Upper lobe of right lung (tissue), 1 donor: ENCODE measurements at places on chromosomes 11 and 22. TPM values are rescaled to one million over a fixed set of nuclear protein-coding genes. Genes with fewer than 3 reads are reported as not detected.
A peak's percentile ranks its signal among the peaks of the same experiment; 100 is the strongest.

DNA sequence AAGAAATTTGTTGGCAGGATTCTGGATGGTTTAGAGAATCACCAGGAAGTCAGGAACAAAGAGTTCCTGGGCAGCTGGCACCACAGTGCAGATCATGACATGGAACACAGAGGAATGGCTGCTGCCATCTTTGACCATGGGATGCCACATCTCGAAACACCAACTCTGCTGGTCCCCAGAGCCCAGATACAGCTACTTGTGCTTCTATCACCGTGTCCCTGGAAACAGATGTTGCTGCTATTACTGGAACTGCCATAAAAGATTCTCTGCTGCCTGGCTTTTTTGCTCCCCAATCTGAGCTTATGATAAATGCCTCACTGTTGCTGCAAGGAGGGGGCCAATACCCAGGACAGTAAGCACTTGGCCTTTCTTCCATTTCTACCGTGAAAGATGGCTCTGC, 185.2 kb downstream of the CSNK2A3 start:
- no peaks in the 10 kb centered on the region for H3K4me1 ChIP-seq
- H3K27ac ChIP-seq, result no peak overlapping the region
- H3K4me3 ChIP-seq, result no peak overlapping the region

GRCh38 chr11:66016793-66017177, 5.0 kb downstream of the CST6 start:
- no peaks in the 10 kb centered on the region for H3K36me3 ChIP-seq
- no peak for DNase-seq
- H3K27ac ChIP-seq, result no peak overlapping the region
- peaks cover 13% of the 10 kb centered on the region for H3K4me1 ChIP-seq

CD44 gene
- total RNA-seq, result 548 TPM

SCGB1A1 gene
- 5.4 TPM for total RNA-seq

GRCh38 chr11:73139476-73140198, 2.5 kb downstream of the FCHSD2 start:
- H3K4me3 ChIP-seq, result peak overlapping the region; percentile 98
- no peaks in the 10 kb centered on the region for H3K27me3 ChIP-seq
- H3K36me3 ChIP-seq, result peaks cover 16% of the 10 kb centered on the region
- DNase-seq, result no peak
- peaks cover 53% of the 10 kb centered on the region for H3K4me1 ChIP-seq

C11orf16 gene
- total RNA-seq, result not detected

GRCh38 chr11:2795491-2795991, 90.0 kb downstream of the CDKN1C start:
- no peaks in the 10 kb centered on the region for H3K27me3 ChIP-seq
- peaks cover 12% of the 10 kb centered on the region for H3K4me1 ChIP-seq
- DNase-seq, result peak; percentile 52
- H3K27ac ChIP-seq, result no peak overlapping the region
- H3K4me3 ChIP-seq, result no peak overlapping the region

- H3K27me3 ChIP-seq, result no peaks in the 10 kb centered on the region
- H3K36me3 ChIP-seq, result peaks cover 28% of the 10 kb centered on the region
- no peak overlapping the region for H3K27ac ChIP-seq
- DNase-seq, result no peak
- no peak overlapping the region for H3K4me3 ChIP-seq
These were observed 14.6 kb downstream of the FAM118A start for GRCh38 chr22:45324311-45324711.

GRCh38 chr11:84345597-84345996, 1059.4 kb upstream of the CCDC90B start:
- H3K27me3 ChIP-seq, result no peaks in the 10 kb centered on the region
- no peaks in the 10 kb centered on the region for H3K4me1 ChIP-seq
- no peak overlapping the region for H3K27ac ChIP-seq
- no peak overlapping the region for H3K4me3 ChIP-seq
- no peak for DNase-seq

DNA sequence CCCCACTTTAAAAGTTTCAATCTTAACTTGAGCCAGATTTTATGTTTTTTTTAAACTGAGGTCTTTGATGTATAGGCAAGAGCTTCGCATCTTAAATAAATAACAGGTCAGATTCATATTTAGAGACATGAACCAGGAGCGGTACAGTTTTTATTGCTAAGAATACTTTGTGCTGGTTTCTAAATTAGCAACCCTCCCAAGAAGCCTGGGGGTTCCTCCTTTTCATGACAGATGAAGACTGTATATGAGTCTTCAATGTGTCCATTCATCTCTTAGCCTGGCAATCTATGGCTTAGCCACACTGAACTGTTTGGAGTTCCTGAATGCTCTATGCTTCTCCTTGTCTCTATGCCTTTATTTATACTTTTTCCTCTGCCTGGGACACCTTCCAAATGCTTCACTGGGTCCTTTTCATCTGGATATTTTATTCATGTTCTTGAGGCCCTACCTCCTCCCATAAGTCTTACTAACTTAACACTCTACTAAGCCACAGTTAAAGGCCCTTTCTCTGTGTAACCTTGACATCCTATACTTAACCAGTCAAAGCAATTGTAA, 338.6 kb downstream of the INSC start:
- no peaks in the 10 kb centered on the region for H3K4me1 ChIP-seq
- no peaks in the 10 kb centered on the region for H3K27me3 ChIP-seq
- H3K4me3 ChIP-seq, result no peak overlapping the region
- no peak for DNase-seq
- no peaks in the 10 kb centered on the region for H3K36me3 ChIP-seq

- H3K27me3 ChIP-seq, result peaks cover 20% of the 10 kb centered on the region
- H3K36me3 ChIP-seq, result no peaks in the 10 kb centered on the region
- no peak overlapping the region for H3K4me3 ChIP-seq
- H3K4me1 ChIP-seq, result no peaks in the 10 kb centered on the region
These were observed 19.8 kb upstream of the PRAME start for GRCh38 chr22:22578702-22579424.

TIMP3 gene
- 749 TPM for total RNA-seq

GRCh38 chr11:61189933-61190332, 13.4 kb upstream of the PGA3 start:
- no peak overlapping the region for H3K27ac ChIP-seq
- no peak overlapping the region for H3K4me3 ChIP-seq
- DNase-seq, result no peak
- peaks cover 6% of the 10 kb centered on the region for H3K27me3 ChIP-seq
- no peaks in the 10 kb centered on the region for H3K4me1 ChIP-seq

PPP1R14B gene
- total RNA-seq, result 76.5 TPM

SLC5A12 gene
- total RNA-seq, result not detected

- peak; percentile 15 for DNase-seq
- H3K27ac ChIP-seq, result no peak overlapping the region
- H3K27me3 ChIP-seq, result peaks cover 17% of the 10 kb centered on the region
- no peaks in the 10 kb centered on the region for H3K36me3 ChIP-seq
These were observed 20.5 kb upstream of the MPPED1 start for GRCh38 chr22:43391306-43391705.

GRCh38 chr11:132853886-132854285, 678.4 kb downstream of the OPCML start:
- no peaks in the 10 kb centered on the region for H3K4me1 ChIP-seq
- DNase-seq, result no peak
- no peaks in the 10 kb centered on the region for H3K27me3 ChIP-seq
- no peak overlapping the region for H3K27ac ChIP-seq
- no peak overlapping the region for H3K4me3 ChIP-seq
- H3K36me3 ChIP-seq, result no peaks in the 10 kb centered on the region

DNA sequence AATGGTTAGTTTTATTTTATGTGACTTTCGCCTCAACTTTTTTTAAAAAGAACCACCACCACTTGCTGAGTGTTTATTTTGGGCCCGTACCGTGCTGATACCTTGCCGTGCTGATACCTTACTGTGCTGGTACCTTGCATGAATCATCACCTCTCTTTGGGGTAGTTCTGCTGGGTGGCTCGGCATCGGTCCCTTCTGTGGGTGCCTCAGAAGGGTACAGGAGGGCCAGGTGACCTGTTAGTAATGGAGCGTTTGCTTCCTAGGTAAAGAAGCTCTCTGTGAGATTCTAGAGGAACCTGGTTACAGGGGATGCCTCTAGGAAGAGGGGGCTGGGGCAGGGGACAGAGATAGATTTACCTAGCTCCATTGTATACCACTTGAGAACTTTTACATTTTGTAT, 17.1 kb downstream of the TOM1 start:
- H3K27me3 ChIP-seq, result no peaks in the 10 kb centered on the region
- peaks cover 41% of the 10 kb centered on the region for H3K36me3 ChIP-seq
- peak; percentile 13 for DNase-seq

- H3K36me3 ChIP-seq, result peaks cover 41% of the 10 kb centered on the region
- no peaks in the 10 kb centered on the region for H3K27me3 ChIP-seq
- H3K27ac ChIP-seq, result peak overlapping the region; percentile 4
- no peak overlapping the region for H3K4me3 ChIP-seq
These were observed 45.4 kb downstream of the TIMP3 start for GRCh38 chr22:32846780-32847491.

PAX6 gene
- not detected for total RNA-seq

GRCh38 chr22:45805413-45805812, 133.8 kb downstream of the ATXN10 start:
- no peak for DNase-seq
- no peaks in the 10 kb centered on the region for H3K27me3 ChIP-seq
- no peak overlapping the region for H3K4me3 ChIP-seq
- H3K27ac ChIP-seq, result no peak overlapping the region
- peaks cover 8% of the 10 kb centered on the region for H3K4me1 ChIP-seq

YPEL4 gene
- total RNA-seq, result 6.9 TPM

- no peaks in the 10 kb centered on the region for H3K27me3 ChIP-seq
- no peak overlapping the region for H3K4me3 ChIP-seq
- no peak for DNase-seq
- no peak overlapping the region for H3K27ac ChIP-seq
- peaks cover 4% of the 10 kb centered on the region for H3K4me1 ChIP-seq
These were observed 4.0 kb downstream of the PLEKHB1 start for GRCh38 chr11:73650400-73650799.

ZNF280B gene
- total RNA-seq, result 0.49 TPM

- no peaks in the 10 kb centered on the region for H3K36me3 ChIP-seq
- no peaks in the 10 kb centered on the region for H3K27me3 ChIP-seq
- H3K4me3 ChIP-seq, result peak overlapping the region; percentile 5
- no peak for DNase-seq
These were observed 65.4 kb downstream of the PRR5L start for GRCh38 chr11:36361472-36361871.

DNA sequence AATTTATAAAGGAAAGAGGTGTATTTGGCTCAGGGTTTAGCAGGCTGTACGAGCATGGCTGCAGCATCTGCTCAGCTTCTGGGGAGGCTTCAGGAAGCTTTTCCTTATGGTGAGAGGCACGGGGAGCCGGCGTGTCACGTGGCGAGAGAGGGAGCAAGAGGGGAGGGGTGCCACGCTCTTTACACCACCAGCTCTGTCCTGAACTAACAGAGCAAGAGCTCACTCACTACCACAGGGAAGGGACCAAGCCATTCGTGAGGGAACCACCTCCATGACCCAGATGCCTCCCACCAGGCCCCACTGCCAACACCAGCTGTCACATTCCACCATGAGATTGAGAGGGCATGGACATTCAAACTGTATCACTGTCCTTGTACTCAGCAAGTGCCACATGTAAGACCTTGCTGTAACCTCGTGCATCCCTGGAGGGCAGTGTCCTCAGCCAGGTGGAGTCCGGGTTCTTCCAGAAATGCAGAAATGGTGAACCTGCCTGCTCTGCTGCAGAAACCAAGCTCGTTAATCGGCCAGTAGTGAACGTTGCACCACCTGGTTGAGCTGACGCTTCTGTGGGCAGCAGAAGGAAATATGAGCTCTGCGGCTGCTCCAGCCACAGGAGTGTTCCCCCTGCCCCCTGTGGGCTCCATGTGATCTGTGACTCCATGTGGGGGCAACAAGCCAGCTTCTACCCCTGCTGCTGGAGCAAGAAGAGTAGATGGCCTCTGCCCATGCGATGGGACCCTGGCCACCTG, 368.6 kb downstream of the TBC1D22A start:
- no peak overlapping the region for H3K4me3 ChIP-seq
- H3K4me1 ChIP-seq, result no peaks in the 10 kb centered on the region
- peak; percentile 13 for DNase-seq
- H3K27me3 ChIP-seq, result no peaks in the 10 kb centered on the region
- H3K36me3 ChIP-seq, result no peaks in the 10 kb centered on the region

DNA sequence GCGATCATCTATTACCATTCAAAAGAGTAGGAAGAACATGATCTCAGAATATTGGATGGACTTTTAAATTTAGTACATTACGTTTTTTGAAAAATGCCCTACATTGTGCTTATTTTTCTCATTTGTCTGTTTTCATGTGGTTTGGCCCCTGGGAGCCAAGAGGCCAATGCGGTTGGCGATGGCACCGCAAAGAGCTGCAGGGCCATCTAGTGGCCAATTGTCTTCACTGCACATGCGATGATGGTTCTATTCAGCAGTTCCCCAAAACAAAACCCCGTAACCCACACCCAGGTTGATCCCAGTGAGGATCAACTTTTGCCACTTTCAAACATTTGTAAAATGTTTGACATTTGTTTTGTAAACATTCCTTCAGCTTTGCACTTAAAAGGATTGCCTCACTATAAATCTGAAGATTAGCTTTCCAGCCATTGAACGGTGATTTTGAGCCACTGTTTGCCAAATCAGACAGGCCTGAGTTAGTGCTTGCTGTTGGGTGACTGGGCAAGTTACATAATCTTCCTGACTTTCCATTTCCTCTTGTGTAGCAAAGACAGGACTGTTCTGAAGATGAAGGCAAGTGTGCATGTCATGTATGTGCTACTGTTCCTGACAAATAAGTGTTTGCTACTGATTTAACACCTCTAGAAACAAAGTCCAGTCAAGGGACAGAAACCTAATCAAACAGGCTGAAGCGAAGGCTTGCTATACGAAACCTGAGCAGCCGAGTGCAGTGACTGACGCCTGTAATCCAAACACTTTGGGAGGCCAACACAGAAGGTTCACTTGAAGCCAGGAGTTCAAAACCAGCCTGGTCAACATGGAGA, 29.2 kb upstream of the XBP1 start:
- no peaks in the 10 kb centered on the region for H3K27me3 ChIP-seq
- H3K4me1 ChIP-seq, result peaks cover 11% of the 10 kb centered on the region
- H3K27ac ChIP-seq, result no peak overlapping the region
- no peaks in the 10 kb centered on the region for H3K36me3 ChIP-seq
- peak; percentile 83 for DNase-seq

- H3K27ac ChIP-seq, result no peak overlapping the region
- H3K36me3 ChIP-seq, result no peaks in the 10 kb centered on the region
- no peaks in the 10 kb centered on the region for H3K4me1 ChIP-seq
- H3K27me3 ChIP-seq, result no peaks in the 10 kb centered on the region
- H3K4me3 ChIP-seq, result no peak overlapping the region
- no peak for DNase-seq
These were observed 81.9 kb downstream of the BDNF start for GRCh38 chr11:27618281-27618915.

DNA sequence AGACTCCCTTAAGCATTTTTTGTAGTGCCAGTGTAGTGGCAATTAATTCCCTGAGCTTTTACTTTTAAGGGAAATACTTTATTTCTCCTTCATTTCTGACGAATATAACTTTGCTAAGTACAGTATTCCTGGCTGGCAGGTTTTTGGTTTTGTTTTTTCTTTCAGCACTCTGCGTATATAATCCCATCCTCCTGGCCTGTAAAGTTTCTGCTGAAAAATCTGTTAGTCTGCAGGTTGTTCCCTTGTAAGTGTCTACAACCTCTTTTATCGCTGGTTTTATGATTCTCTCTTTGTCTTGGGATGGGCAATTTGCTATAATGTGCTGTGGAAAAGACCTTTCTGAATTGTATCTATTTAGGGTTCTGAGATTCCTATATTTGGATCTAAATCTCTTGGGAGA, 56.0 kb downstream of the KCNQ1OT1 start:
- no peaks in the 10 kb centered on the region for H3K27me3 ChIP-seq
- H3K27ac ChIP-seq, result no peak overlapping the region
- no peak for DNase-seq
- no peaks in the 10 kb centered on the region for H3K4me1 ChIP-seq
- H3K36me3 ChIP-seq, result no peaks in the 10 kb centered on the region
- H3K4me3 ChIP-seq, result no peak overlapping the region

TLCD5 gene
- 4.2 TPM for total RNA-seq
